ENCODE measurements at places on chromosomes 7 and 10. TPM values are rescaled to one million over a fixed set of nuclear protein-coding genes. Genes with fewer than 3 reads are reported as not detected.
A peak's percentile ranks its signal among the peaks of the same experiment; 100 is the strongest.

The HOXA6 gene
- total RNA-seq = not detected

GRCh38 chr7:114413761-114414155, 857 bp upstream of the FOXP2 start:
- no peak overlapping the region for H3K4me3 ChIP-seq
- no peaks in the 10 kb centered on the region for H3K4me1 ChIP-seq
- ATAC-seq = no peak
- H3K27ac ChIP-seq = no peak overlapping the region
- H3K27me3 ChIP-seq = peaks cover 22% of the 10 kb centered on the region

DNA sequence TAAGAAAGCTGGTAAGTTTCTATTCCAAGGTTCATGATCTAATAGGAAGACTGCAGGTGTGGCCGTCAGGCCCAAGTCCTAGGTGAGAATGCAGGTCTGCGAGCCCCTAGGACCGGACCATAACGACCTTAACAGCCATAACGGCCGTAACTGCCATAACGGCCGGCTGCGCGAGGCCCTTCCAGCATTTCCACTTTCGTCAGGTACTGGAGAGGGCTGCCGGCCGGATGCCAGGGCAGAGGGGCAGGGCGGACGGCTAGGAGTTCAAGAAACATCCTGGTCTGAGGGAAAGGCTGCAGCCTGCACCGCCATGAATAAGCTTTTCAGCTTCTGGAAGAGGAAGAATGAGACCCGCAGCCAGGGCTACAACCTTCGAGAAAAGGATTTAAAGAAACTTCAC, at the start of gene ANKRD7:
TSS of gene ANKRD7 (plus strand) at position 184 of the 400 bp plus-strand sequence. CDS start at position 311, 127 bp downstream.
- H3K27ac ChIP-seq = no peak within 1 kb of the TSS
- no peak for ATAC-seq
- no peaks in the 10 kb centered on the region for H3K4me1 ChIP-seq
- peaks cover 8% of the 10 kb centered on the region for H3K27me3 ChIP-seq
- H3K36me3 ChIP-seq = no peaks in the 10 kb centered on the region

DNA sequence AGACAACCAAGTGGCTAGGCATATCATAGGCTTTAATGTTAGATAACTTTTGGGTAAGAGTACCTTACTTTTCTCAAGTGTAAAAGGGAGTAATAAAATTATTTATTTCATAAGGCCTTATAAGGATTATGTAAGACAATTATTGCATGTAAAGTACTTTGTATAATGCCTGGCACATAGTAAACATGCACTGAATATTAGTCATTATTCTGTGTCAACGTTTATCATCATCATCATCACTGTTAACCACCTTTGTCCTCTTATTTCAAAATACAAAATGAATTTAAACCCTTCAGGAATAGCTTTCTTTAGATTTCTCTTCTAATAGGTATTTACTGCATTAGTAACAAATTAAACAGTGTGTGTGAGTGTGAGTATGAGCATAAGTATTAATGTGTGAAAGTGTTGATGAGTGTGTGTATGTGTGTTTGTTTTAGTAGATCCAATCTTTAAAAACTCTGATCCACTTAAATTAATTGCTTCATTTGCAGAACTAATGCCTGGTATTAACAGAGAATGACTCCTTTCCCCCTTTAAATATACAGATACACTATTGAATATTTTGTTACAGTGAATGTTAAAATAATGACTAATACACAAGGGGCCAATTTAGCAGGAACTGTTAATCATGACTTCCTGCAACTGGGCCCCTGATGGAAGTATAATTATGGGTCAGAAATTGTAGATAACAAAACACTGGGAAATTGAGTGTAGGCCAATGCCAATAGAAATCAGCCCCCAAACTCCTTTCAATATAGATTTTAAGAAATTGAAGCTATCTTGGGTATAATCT, 213.3 kb upstream of the FZD8 start:
- H3K27ac ChIP-seq = no peak overlapping the region
- H3K4me1 ChIP-seq = no peaks in the 10 kb centered on the region
- no peak for ATAC-seq
- no peak overlapping the region for H3K4me3 ChIP-seq
- no peaks in the 10 kb centered on the region for H3K36me3 ChIP-seq

The UBE2D4 gene
- total RNA-seq = 8.3 TPM

The NODAL gene
- not detected for total RNA-seq

- no peaks in the 10 kb centered on the region for H3K27me3 ChIP-seq
- H3K27ac ChIP-seq = no peak overlapping the region
- H3K4me3 ChIP-seq = no peak overlapping the region
- no peaks in the 10 kb centered on the region for H3K4me1 ChIP-seq
- ATAC-seq = no peak
- no peaks in the 10 kb centered on the region for H3K36me3 ChIP-seq
These were observed 54.1 kb upstream of the CYP26C1 start for GRCh38 chr10:93006435-93007039.

DNA sequence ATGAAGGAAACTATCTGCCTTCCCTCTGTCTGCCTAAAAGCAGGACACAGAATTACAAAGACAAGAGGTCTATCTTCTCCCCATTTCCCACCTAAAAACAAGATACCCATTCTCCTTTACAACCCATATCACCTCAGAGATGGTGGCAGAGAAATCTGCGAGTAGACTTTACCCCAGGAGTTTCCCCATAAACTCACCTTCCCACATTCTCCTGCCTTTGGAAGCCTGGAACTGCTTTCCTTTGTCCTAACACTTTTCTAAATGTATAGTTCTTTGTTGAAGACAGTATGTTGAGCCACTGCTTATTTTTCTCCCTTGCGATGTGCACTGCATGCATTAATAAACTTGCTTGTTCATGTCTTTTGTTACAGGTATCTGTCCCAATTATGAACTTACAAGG, 8.0 kb downstream of the SHTN1 start:
- H3K4me1 ChIP-seq = no peaks in the 10 kb centered on the region
- H3K36me3 ChIP-seq = no peaks in the 10 kb centered on the region
- H3K4me3 ChIP-seq = no peak overlapping the region
- no peak for ATAC-seq
- H3K27me3 ChIP-seq = peaks cover 6% of the 10 kb centered on the region

The TPK1 gene
- total RNA-seq = 20.6 TPM

- no peak for ATAC-seq
- H3K36me3 ChIP-seq = no peaks in the 10 kb centered on the region
- no peaks in the 10 kb centered on the region for H3K27me3 ChIP-seq
- no peak overlapping the region for H3K27ac ChIP-seq
These were observed 102.1 kb upstream of the RSU1 start for GRCh38 chr10:16919121-16919982.

DNA sequence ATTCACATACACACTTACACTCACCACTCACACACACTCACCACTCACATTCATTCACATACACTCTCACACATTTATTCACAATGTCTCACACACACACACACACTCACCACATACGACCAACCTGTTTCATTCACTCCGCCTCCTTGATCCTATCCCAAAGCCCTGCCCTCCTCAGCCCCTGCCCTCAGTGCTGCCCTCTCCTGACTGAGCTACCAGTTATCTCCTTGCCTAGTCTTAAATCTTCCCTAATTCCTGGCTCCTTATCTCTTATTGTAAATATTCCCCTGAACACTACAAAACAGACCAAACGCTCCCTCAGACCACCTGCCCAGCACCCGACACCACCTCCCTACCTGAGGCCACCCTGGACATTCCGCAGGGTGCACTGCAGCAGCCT, 26.1 kb upstream of the C10orf120 start:
- H3K27ac ChIP-seq = no peak overlapping the region
- ATAC-seq = no peak
- H3K4me3 ChIP-seq = no peak overlapping the region
- no peaks in the 10 kb centered on the region for H3K4me1 ChIP-seq

GRCh38 chr10:124717911-124718741, 26.1 kb downstream of the FAM53B start:
- peaks cover 68% of the 10 kb centered on the region for H3K4me1 ChIP-seq
- peaks cover 54% of the 10 kb centered on the region for H3K36me3 ChIP-seq
- peak overlapping the region; percentile 78 for H3K27ac ChIP-seq
- ATAC-seq = peak; percentile 72

DNA sequence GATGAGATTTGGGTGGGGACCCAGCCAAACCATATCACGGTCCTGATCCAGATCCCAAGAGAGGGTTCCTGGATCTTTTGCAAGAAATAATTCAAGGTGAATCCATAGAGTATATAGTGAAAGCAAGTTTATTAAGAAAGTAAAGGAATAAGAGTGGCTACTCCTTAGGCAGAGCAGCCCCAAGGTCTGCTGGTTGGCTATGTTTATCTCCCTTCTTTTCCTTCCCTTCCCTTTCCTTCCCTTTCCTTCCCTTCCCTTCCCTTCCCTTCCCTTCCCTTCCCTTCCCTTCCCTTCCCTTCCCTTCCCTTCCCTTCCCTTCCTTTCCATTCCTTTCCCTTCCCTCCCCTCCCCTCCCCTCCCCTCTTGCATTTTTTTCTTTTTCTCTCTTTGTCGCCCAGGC, 35.2 kb downstream of the OTUD1 start:
- H3K4me1 ChIP-seq = no peaks in the 10 kb centered on the region
- H3K36me3 ChIP-seq = no peaks in the 10 kb centered on the region
- ATAC-seq = no peak
- no peak overlapping the region for H3K4me3 ChIP-seq
- peaks cover 10% of the 10 kb centered on the region for H3K27me3 ChIP-seq

The NCAPG2 gene
- total RNA-seq = 129 TPM

DNA sequence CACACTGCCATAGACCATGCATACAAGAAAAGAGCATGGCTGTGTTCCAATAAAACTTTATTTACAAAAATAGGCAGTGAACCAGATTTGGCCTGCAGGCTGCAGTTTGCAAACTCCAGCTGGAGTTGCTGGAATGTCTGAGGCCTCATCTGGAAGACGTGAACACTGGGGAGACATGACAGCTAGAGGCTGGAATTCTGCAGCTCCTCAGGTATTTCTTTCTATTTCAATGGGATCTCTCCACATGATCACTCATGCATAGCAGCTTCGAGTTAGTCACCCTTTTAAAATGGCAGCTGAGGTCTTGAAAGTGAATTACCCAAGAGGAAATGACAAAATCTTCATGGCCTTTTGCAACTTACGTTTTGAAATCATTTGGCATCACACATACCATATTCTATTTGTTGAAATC, 52.6 kb upstream of the BET1 start:
- H3K27me3 ChIP-seq = peaks cover 18% of the 10 kb centered on the region
- no peaks in the 10 kb centered on the region for H3K4me1 ChIP-seq

The CRPPA gene
- total RNA-seq = 0.93 TPM

- no peak overlapping the region for H3K27ac ChIP-seq
- H3K36me3 ChIP-seq = no peaks in the 10 kb centered on the region
- no peaks in the 10 kb centered on the region for H3K27me3 ChIP-seq
- no peak for ATAC-seq
These were observed 676.0 kb upstream of the GALNT17 start for GRCh38 chr7:70455925-70456324.

The ELOVL3 gene
- total RNA-seq = 0.24 TPM

The PPP1R17 gene
- not detected for total RNA-seq

DNA sequence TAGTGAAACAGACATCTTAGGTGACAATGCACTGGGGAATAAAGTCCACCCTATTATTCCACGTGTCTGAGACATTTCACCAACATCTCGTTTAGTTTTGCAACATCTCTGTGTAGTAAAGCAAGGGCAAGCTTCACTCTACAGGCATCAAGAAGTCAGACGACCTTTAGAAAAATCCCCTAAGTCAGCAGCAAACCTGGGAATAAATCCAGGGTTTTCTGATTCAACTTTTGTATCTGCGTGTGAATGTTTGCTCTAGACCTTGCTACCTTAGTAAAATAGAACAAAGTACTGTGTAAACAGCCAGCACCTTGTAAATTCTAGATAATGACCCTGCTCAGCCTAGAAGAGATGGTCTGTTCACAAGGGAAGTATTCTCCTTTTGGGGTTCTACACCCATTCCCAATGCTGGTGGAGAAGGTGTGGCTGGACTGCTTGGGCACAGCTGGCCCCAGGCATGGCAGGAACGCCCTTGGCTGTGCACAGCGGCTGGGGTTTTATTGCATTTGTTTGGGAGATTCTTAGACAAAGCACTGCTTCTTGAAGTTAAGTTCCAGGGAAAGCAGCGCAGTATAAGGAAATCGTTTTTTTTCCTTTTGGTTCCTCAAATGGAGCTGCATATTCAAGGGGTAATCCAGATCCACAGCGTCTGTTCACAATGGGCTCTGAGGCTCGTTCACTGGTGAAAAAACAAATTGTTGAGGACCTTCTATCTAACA, 38.3 kb upstream of the GALNTL5 start:
- peaks cover 13% of the 10 kb centered on the region for H3K27me3 ChIP-seq
- H3K4me1 ChIP-seq = no peaks in the 10 kb centered on the region
- ATAC-seq = no peak

The MYH16 gene
- not detected for total RNA-seq

DNA sequence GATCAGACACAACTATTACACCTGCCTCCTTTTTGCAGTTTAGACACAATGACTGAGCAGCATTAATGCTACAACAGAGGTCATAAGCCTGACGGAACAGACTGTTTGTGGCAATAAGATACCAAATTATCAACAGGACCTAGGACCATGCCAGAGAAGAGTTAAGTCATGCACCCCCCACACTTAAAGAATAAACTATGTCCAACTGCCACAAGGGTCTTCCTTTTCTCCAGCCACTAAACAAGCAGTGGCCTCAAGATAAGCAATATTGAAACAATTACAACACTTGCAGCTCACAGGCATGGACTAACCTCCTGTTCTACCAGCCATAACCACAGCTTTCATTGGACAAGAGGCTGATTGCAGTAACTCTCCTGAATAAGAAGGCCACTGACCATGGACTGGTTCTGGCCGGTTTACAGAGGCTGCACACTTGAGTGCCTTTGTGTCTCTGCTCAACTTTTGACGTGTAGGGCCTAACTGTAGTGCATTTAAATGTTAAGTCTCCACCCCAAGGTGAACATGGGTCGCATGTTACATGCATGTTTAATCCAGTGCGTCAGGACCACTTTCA, 104.4 kb downstream of the STRA8 start:
- H3K4me3 ChIP-seq = no peak overlapping the region
- ATAC-seq = no peak
- H3K27ac ChIP-seq = no peak overlapping the region
- H3K27me3 ChIP-seq = no peaks in the 10 kb centered on the region

- no peaks in the 10 kb centered on the region for H3K4me1 ChIP-seq
- peaks cover 4% of the 10 kb centered on the region for H3K27me3 ChIP-seq
- H3K36me3 ChIP-seq = no peaks in the 10 kb centered on the region
- no peak overlapping the region for H3K27ac ChIP-seq
- no peak overlapping the region for H3K4me3 ChIP-seq
- no peak for ATAC-seq
These were observed 82.9 kb downstream of the CDK14 start for GRCh38 chr7:90678986-90679385.

Data from activated T-helper 17 cell treated with anti-CD3 and anti-CD28 coated beads, Interleukin-2, amount 50 U/mL, for 72 hours (primary cell).